ENCODE measurements at places on chromosomes 13 and 19. TPM values are rescaled to one million over a fixed set of nuclear protein-coding genes. Genes with fewer than 3 reads are reported as not detected.

The SPINT2 gene
- total RNA-seq = 8.0 TPM

The CRLF1 gene
- not detected for total RNA-seq

DNA sequence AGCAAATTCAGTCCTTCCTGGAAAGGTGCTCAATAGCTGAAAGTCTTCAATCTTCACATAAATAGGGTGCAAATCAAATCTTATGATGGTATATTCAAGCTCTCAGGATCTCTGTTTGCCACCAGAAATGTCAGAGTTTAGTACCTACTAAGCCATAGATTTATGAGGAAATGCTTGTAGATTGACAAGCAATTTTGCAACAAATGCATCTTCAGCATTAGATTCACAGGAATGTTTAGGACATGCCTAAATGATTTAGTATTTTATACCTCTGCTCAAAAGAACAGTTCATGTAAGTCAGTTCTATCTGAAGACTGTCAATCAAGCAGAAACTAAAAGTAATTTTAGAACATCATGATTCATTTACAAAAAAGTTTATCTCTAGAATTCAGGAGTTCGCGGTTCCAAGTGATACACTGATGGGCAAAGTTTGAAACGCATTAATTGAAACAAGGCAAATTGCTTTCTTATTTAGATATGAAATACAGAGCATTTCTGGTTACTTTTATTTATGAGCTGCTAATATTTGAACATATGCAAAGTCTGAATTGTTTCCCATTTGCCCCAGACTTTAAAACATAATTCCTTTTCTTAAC, 65.7 kb downstream of the DACH1 start:
- no peak overlapping the region for H3K27ac ChIP-seq
- no peak overlapping the region for H3K4me3 ChIP-seq
- H3K36me3 ChIP-seq = no peaks in the 10 kb centered on the region
- no peaks in the 10 kb centered on the region for H3K4me1 ChIP-seq
- no peak for DNase-seq

DNA sequence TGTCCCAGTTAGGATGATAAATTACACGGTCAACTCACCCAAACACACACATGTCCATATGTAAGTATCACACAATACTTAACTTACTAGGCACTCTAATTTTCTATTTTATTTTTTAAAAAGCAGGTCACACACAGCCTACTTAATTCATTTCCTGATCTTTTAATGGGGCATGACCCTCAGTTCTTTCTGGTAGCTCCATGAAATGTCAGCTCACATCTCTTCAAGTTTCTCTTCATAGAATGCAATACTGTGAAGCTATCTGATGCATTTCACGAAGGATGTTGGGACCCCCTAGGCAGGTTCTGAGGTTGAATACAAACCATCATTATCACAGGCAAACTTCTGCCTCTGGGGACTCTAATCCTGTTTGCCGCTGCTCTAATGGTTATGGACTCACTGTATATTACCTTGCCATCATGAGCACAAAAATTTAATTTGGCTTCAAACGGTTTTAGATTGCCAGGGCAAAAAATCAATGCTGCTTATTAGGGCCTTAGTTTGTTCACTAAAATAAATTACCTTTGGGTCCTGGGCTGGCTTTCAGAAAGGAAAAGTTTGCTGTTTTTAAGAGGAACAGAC, 16.1 kb upstream of the DHRS12 start:
- H3K4me1 ChIP-seq = peaks cover 71% of the 10 kb centered on the region
- H3K4me3 ChIP-seq = no peak overlapping the region
- no peaks in the 10 kb centered on the region for H3K36me3 ChIP-seq
- H3K27ac ChIP-seq = no peak overlapping the region

- H3K27me3 ChIP-seq = no peaks in the 10 kb centered on the region
- DNase-seq = no peak
- peaks cover 19% of the 10 kb centered on the region for H3K4me1 ChIP-seq
- peaks cover 41% of the 10 kb centered on the region for H3K36me3 ChIP-seq
Measured at GRCh38 chr19:46737298-46737654, 8.6 kb upstream of the FKRP start.

DNA sequence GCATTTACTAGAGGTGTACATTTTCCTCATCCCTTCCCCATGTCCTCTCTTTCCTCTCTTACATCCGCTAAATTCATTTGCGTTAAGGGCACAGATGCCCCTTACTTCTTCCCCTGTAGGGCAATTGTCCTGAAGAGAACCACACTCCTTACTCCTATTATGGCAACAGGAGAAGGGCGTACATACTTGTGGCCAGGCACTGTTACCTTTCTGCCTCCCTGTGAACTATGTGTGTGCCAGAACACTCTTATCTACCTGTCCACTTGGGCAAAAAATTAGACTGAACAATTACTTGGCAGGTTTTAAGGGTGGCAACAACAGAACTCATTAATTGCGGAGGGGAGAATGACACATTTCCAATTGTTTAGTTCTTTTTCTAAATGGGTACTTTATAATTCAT, 152.5 kb downstream of the RGCC start:
- H3K4me1 ChIP-seq = no peaks in the 10 kb centered on the region
- H3K27me3 ChIP-seq = no peaks in the 10 kb centered on the region
- H3K36me3 ChIP-seq = peaks cover 9% of the 10 kb centered on the region
- no peak for DNase-seq

- no peak for DNase-seq
- H3K4me3 ChIP-seq = no peak overlapping the region
- H3K4me1 ChIP-seq = peaks cover 7% of the 10 kb centered on the region
- no peak overlapping the region for H3K27ac ChIP-seq
Measured at GRCh38 chr13:20492641-20493040, 33.0 kb downstream of the CRYL1 start.

All from activated CD4-positive, alpha-beta memory T cell treated with anti-CD3 and anti-CD28 coated beads, Interleukin-2, amount 10 ng/mL, durations not matched to agents 7 days and 5 days (primary cell).